Activated T-helper 2 cell treated with anti-CD3 and anti-CD28 coated beads, Interferon-gamma antibody, Interleukin-2, Interleukin-4, amounts not matched to agents 10 μg/mL and 5 μg/mL and 100 μg/mL, durations not matched to agents 14 hours and 24 hours and 36 hours (primary cell): ENCODE measurements at places on chromosomes 2 and 18. TPM values are rescaled to one million over a fixed set of nuclear protein-coding genes. Genes with fewer than 3 reads are reported as not detected.

GRCh38 chr18:55396979-55397378 is 191.0 kb downstream of the TCF4 start:
- no peaks in the 10 kb centered on the region for H3K4me1 ChIP-seq
- no peaks in the 10 kb centered on the region for H3K27me3 ChIP-seq
- H3K4me3 ChIP-seq, result no peak overlapping the region
- DNase-seq, result no peak
- H3K36me3 ChIP-seq, result no peaks in the 10 kb centered on the region

DNA sequence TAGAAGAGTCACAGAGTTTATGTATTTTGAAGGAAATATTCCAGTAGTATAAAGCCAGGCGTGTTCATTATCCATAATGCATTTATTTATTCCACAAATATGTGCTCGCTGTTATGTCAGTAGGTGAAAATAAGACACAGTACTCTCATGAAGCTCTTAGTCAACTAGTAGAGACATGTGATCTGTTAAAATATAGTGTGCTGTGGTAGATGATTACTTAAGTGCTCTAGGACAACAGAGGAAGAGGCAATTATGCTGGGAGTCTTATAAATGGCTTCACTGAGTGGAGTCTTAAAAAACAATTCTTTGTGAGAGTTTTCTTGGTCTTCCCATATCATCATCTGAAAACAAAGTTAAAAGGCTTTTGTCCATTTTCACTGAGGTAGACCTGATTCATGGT is 457.3 kb downstream of the XIRP2 start:
- H3K4me1 ChIP-seq, result no peaks in the 10 kb centered on the region
- DNase-seq, result no peak
- H3K4me3 ChIP-seq, result no peak overlapping the region
- H3K27me3 ChIP-seq, result no peaks in the 10 kb centered on the region
- H3K36me3 ChIP-seq, result no peaks in the 10 kb centered on the region
- H3K27ac ChIP-seq, result no peak overlapping the region

GRCh38 chr18:58017267-58017666 is 26.8 kb upstream of the NEDD4L start:
- H3K4me3 ChIP-seq, result no peak overlapping the region
- no peak overlapping the region for H3K27ac ChIP-seq
- no peak for DNase-seq
- no peaks in the 10 kb centered on the region for H3K4me1 ChIP-seq

DNA sequence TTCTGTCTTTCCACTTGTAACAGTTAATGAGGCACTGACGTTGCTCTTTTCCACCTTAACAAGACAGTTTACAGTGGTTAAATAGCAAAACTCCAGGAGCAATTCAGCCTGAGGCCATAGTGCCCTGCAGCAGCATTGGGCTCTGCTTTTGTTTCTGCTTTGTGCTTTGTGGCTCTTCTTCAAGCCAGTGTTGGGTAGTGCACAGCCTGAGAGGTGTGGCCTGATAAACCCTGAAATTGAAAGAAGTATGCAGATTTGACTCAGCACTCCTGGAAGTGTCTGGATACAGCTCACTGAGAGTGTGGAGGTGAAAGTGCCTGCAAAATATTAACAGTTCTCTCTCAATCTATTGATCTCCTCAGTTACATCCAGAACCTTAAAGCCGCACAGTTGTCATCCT is 63.0 kb downstream of the STK25 start:
- H3K4me1 ChIP-seq, result peaks cover 24% of the 10 kb centered on the region
- H3K4me3 ChIP-seq, result no peak overlapping the region
- H3K27ac ChIP-seq, result no peak overlapping the region
- H3K36me3 ChIP-seq, result peaks cover 35% of the 10 kb centered on the region
- H3K27me3 ChIP-seq, result peaks cover 27% of the 10 kb centered on the region

DNA sequence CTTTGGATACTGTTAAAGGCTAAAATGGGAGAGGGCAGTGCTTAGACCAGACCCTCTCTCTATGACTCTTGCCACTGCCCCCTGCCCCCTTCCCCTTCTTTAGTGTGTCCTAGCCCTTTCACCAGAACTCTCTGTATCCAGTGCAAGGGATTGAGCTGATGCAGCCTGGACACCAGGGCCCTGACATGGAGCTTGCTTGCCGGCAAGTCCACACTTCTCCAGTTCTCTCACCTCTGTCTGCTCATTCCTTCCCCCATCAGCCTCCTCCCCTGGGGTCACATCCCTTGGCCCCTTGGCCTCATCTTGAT is 1.5 kb upstream of the WNT6 start:
- H3K4me1 ChIP-seq, result peaks cover 14% of the 10 kb centered on the region
- no peak overlapping the region for H3K27ac ChIP-seq
- H3K36me3 ChIP-seq, result no peaks in the 10 kb centered on the region

- H3K4me3 ChIP-seq, result no peak overlapping the region
- H3K4me1 ChIP-seq, result no peaks in the 10 kb centered on the region
- no peaks in the 10 kb centered on the region for H3K36me3 ChIP-seq
Measured at GRCh38 chr2:138831691-138832090, 51.5 kb upstream of the NXPH2 start.

- no peak overlapping the region for H3K4me3 ChIP-seq
- H3K27me3 ChIP-seq, result no peaks in the 10 kb centered on the region
- H3K36me3 ChIP-seq, result peaks cover 20% of the 10 kb centered on the region
- no peak for DNase-seq
- peaks cover 9% of the 10 kb centered on the region for H3K4me1 ChIP-seq
Measured at GRCh38 chr2:7835693-7836680, 845.9 kb upstream of the ID2 start.

DNA sequence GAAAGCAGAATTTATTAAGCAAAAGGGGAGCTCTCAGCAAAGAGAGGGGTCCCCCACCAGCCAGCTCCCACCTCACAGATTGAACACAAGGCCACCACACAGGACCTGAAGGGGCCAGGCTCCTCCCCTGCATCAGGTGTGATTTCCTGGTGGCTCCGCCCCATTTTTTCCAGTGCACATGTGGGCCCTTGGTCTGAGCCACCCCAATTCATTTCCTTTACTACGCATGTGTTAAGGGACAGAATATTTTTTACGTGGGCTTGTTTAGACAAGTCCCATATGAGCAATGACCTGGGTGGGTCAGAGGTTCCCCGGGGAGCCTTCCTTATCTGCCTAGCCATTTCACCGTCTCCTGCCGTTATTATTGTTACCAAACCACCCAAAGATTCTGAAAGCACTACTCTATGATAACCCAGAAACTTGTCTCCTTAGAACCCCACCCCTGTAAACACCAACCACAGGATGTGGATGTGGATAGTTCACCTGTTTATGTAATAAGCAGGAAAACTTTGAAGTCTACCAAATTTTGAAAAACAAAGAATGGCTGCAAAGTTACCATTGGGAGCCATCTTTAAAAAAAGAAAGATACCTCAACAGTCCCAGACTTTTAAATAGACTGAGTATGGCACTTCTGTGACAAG is 191.7 kb downstream of the CD226 start:
- peaks cover 8% of the 10 kb centered on the region for H3K4me1 ChIP-seq
- no peaks in the 10 kb centered on the region for H3K27me3 ChIP-seq
- H3K27ac ChIP-seq, result no peak overlapping the region
- DNase-seq, result no peak
- peaks cover 4% of the 10 kb centered on the region for H3K36me3 ChIP-seq

GRCh38 chr18:45222180-45222579 is 393.1 kb upstream of the SLC14A2 start:
- no peak overlapping the region for H3K27ac ChIP-seq
- no peaks in the 10 kb centered on the region for H3K36me3 ChIP-seq
- DNase-seq, result no peak
- no peak overlapping the region for H3K4me3 ChIP-seq

DNA sequence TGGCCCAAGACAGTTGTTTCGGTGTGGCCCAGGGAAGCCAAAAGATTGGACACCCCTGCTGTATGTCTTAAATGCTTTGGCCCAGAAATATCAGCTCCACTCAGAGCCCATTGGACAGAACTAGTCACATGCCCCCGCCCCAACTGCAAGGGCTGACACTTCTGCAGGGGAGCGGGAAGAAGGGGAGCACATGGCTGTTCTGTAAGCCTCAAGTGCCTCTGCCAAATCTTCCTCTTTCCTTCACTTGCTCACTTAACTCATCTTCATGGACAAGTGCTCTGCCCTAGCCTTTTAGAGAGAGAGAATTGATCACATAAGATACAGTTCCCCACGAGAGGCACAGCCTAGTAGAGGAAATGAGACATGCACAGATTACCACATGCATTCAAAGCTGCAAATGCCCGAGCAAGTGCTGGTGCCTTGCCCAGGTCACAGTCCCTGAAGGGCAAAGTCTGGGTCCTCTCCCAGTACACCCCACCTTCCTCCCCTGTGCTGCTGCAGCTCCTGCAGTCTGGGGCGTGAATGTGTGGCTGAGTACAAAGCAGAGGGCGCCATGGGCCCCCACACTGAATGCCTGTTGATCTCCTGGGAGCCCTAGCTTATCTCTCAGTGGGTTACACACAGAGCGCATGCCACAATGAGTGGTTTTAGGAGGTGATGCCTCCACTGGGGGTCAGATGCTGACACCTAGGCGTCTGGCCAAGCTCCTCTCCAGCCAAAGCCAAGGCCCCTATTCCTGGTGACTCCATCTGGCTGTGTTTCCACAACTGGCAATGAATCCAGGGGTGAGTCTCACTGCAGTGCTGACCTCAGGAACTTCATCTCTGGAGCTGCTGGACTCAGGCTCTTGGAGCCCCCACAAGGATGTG is 135.3 kb downstream of the CTIF start:
- no peaks in the 10 kb centered on the region for H3K36me3 ChIP-seq
- H3K4me3 ChIP-seq, result no peak overlapping the region
- H3K27ac ChIP-seq, result no peak overlapping the region
- peaks cover 2% of the 10 kb centered on the region for H3K4me1 ChIP-seq

- H3K27ac ChIP-seq, result no peak overlapping the region
- H3K4me1 ChIP-seq, result peaks cover 26% of the 10 kb centered on the region
- H3K27me3 ChIP-seq, result no peaks in the 10 kb centered on the region
Measured at GRCh38 chr2:7900593-7900992, 781.3 kb upstream of the ID2 start.

- no peak overlapping the region for H3K4me3 ChIP-seq
- H3K4me1 ChIP-seq, result no peaks in the 10 kb centered on the region
- no peaks in the 10 kb centered on the region for H3K27me3 ChIP-seq
- no peaks in the 10 kb centered on the region for H3K36me3 ChIP-seq
- no peak for DNase-seq
Measured at GRCh38 chr2:57450170-57450569, 596.4 kb upstream of the VRK2 start.

- no peak for DNase-seq
- H3K27ac ChIP-seq, result no peak overlapping the region
- H3K4me3 ChIP-seq, result no peak overlapping the region
- no peaks in the 10 kb centered on the region for H3K36me3 ChIP-seq
- peaks cover 6% of the 10 kb centered on the region for H3K4me1 ChIP-seq
Measured at GRCh38 chr2:48098539-48098938, 192.2 kb upstream of the FBXO11 start.

GRCh38 chr18:3170441-3171161 is 49.2 kb downstream of the MYOM1 start:
- H3K27ac ChIP-seq, result no peak overlapping the region
- DNase-seq, result no peak
- H3K4me3 ChIP-seq, result no peak overlapping the region
- peaks cover 1% of the 10 kb centered on the region for H3K4me1 ChIP-seq

- DNase-seq, result no peak
- H3K4me1 ChIP-seq, result peaks cover 6% of the 10 kb centered on the region
- no peak overlapping the region for H3K4me3 ChIP-seq
- no peaks in the 10 kb centered on the region for H3K36me3 ChIP-seq
Measured at GRCh38 chr18:41938445-41938844, 16.6 kb upstream of the PIK3C3 start.

DNA sequence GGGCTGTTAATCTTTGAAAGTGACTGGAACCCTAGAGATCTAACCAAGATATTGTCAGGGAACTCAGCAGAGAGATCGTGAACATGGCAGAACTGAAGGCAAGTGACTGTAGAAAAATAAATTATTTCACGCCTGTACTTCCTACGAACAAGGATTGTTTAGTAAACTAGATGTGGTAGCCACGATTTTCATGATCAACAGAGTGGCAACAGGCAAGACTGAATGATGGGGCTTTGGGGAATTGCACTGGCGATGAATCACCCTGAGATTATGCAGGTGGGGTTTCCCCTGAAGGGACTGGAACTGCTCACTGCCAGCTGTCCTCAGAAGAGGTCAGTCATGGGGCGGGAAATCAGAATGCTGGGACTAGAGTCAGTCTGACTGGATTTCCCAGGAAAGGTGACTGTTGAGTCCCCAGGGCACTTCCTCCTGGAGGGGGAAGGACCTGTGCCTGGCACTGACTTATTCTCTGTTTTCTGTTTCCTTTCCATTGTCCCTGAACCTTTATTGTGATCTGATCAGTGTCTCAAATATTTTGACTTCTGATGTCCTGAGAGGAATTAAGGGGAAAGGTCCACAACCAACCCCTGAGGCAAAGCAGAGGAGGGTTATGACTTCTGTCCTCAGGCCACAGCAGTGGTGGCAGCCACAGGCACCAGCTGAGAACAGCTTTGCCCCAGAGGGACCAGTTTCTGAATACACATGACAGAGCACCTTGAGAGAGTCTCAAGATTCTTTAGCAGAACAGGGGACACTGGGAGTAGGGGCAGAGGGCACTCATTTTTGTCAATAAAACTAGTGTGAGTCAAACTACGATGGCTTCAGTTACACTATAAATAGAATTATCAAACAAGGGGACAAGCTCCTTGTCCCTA is 70.0 kb downstream of the NAB1 start:
- peaks cover 75% of the 10 kb centered on the region for H3K4me1 ChIP-seq
- H3K27me3 ChIP-seq, result no peaks in the 10 kb centered on the region
- H3K36me3 ChIP-seq, result no peaks in the 10 kb centered on the region
- no peak for DNase-seq

- no peak overlapping the region for H3K27ac ChIP-seq
- H3K36me3 ChIP-seq, result no peaks in the 10 kb centered on the region
- H3K4me1 ChIP-seq, result peaks cover 4% of the 10 kb centered on the region
- DNase-seq, result no peak
Measured at GRCh38 chr2:112029164-112029563, 25.9 kb upstream of the TMEM87B start.

GRCh38 chr2:17792515-17792914 is 23.7 kb upstream of the MSGN1 start:
- H3K4me1 ChIP-seq, result peaks cover 20% of the 10 kb centered on the region
- DNase-seq, result no peak
- H3K27me3 ChIP-seq, result peaks cover 46% of the 10 kb centered on the region
- no peaks in the 10 kb centered on the region for H3K36me3 ChIP-seq
- H3K4me3 ChIP-seq, result no peak overlapping the region
- no peak overlapping the region for H3K27ac ChIP-seq

TGIF1 gene
- total RNA-seq, result 53.4 and 53.5 TPM in 2 replicates

AQP12A gene
- total RNA-seq, result not detected in 2 replicates

ERICH2 gene
- total RNA-seq, result not detected in 2 replicates

ARHGAP28 gene
- total RNA-seq, result not detected in 2 replicates

TMEM200C gene
- 0.02 TPM in 1 of 2 replicates, not detected in the other for total RNA-seq

KCNG2 gene
- not detected in 2 replicates for total RNA-seq

TBR1 gene
- 0.02 TPM in 1 of 2 replicates, not detected in the other for total RNA-seq

RPRM gene
- total RNA-seq, result not detected in 2 replicates
